ENCODE measurements at places on chromosomes 1 and 21.

GRCh38 chr21:29943885-29944284 is 4.1 kb upstream of the GRIK1 start:
- no peak for DNase-seq

DNA sequence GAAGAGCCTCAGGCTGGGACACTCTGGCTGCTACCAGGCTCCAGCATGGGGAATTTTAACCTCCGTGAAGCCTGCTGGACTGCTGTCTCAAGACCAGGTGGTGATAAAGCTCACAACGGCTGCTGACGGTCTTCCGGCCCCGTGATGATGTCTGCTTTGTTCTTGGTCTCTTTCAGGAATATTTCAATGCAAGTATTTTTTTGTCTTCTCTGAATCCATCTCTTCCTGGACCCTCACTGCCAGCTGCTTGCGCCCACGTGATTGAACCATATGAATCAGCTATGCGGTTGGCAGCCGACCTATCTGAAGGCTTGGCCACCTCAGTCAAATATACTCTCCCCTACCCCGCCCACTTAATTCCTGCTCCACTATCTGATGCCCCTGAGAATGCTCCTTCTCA is 14.6 kb upstream of the SLC6A17 start:
- no peak for DNase-seq

GRCh38 chr1:39842836-39843235 is 40.5 kb downstream of the TRIT1 start:
- no peak for DNase-seq

GRCh38 chr1:86696522-86696921 is 7.9 kb upstream of the SH3GLB1 start:
- no peak for DNase-seq

- no peak for DNase-seq
These were observed 216.6 kb downstream of the MRPL39 start for GRCh38 chr21:25390701-25391100.

DNA sequence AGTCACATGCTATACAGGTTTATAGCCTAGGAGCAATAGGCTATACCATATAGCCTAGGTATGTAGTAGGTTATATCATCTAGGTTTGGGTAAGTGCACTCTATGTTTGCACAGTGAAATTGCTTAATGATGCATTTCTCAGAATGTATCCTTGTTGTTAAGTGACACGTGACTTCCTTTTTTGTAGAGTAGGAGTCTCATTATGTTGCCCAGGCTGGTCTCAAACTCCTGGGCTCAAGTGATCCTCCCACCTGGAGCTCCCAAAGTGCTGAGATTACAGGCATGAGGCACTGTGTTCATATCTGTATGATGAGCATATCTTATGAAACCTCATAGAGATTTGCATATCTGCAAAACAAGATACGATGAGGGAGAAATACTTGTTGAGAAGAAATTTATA is 13.8 kb upstream of the ABCB10 start:
- DNase-seq, result no peak

- no peak for DNase-seq
These were observed 1.9 kb downstream of the TNFRSF18 start for GRCh38 chr1:1204425-1204920.

- DNase-seq, result no peak
These were observed 19.2 kb upstream of the IFI44L start for GRCh38 chr1:78601068-78601467.

DNA sequence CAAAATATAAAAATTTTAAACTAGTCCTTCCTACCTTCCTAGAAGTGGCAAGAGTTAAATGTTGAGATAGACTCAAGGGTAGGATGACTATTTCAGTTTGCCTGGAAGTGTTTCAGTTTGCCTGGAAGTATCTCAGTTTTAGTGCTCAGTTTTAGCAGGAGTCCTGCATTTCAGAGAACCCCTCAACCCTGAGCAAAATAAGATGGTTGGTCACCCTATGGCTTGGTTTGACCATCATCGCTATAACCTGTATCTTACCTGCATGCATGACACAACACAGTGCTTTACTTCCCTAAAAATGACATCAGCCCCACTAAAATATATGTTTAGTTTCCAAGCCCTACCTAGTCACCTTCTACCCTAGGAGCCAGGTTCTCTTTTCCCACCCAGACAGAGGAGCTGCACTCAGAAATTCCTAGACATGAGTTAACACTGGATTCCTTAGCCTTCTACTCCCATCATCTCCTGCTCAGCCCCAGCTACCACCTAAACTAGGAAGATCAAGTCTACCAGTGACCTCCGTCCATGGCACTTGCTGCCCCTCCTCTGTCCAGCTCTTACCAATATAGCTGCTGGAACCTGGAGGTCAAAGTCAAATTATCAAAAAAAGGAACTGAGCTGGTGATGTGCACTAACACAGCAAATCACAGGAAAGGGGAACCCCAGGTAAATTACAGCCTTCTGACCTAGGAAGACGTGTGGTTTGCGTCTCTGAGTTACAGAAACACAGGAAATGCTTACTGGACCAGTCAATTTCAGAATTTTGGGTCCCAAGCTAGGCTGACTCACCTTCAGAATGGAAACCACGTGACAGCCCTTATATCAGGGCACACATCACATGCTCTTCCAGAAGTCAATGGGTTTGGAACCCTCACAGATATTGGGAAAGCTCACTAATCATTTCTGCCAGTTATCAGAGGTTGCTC is 2.2 kb upstream of the G0S2 start:
- no peak for DNase-seq

- no peak for DNase-seq
These were observed 522 bp downstream of the DISP3 start for GRCh38 chr1:11479375-11479979.

GRCh38 chr21:17610911-17611310 is 1.8 kb downstream of the BTG3 start:
- no peak for DNase-seq

- DNase-seq, result no peak
These were observed 98.0 kb upstream of the BCAR3 start for GRCh38 chr1:93779540-93780165.
